Amniotic stem cell (primary cell): ENCODE measurements at places on chromosomes 3 and 15.

DNA sequence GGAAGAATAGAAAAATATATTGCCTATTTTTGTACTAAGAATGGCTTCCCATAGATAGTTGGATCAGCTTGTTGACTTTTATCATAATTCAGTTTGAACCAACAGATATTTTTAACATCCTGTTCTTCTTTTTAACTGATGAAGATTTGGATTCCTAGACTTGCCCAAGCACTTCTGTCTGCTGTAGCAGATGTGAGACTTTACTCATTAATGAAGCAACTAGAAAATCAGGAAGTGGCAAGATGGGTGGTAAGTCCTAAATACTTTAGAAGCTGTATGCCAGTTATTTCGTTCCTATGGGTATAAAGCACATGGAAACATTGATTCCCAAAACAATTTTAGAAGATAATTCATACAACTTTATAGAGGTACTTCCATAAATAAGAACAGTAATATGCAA is 8.4 kb downstream of the PIGB start:
- DNase-seq, result no peak

DNA sequence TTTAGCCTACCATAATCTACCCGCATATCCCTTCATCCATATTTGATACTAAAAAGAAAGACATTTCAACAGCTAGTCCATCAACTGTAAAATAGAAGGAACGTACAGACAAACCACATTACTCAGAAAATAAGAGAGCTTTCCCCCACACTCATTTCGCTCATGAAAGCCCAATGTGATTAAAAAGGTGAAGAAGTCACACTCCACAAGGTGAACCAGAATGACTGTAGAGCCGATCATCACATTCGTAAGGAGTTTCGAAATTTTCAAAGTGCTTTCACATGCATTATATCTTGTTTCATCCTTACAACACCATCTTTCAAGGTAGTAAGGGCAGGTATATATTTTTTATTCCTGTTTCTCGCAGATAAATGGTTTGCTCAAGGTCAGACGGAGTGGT is 225.3 kb downstream of the FOXP1 start:
- DNase-seq, result no peak

DNA sequence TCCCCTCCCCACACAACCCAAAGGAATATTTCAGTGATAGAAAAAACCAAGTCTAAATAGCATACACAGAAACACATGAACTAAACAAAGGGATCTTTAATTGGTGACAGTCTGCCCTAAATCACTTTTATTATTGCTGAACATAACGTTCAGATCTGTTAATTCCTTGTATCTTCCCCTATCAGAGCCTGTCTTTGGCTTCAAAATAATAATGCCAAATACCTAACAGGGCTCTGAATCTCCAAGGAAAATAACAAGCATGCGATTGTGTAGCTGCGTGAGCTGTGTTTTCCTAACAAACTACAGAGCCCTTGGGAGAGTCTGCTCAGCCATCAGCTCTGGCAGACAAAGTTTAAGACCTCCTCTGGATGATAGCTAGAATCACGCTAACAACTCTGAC is 1010.1 kb downstream of the ROBO1 start:
- no peak for DNase-seq

GRCh38 chr15:50071551-50072258 is 47.3 kb downstream of the ATP8B4 start:
- DNase-seq, result no peak

DNA sequence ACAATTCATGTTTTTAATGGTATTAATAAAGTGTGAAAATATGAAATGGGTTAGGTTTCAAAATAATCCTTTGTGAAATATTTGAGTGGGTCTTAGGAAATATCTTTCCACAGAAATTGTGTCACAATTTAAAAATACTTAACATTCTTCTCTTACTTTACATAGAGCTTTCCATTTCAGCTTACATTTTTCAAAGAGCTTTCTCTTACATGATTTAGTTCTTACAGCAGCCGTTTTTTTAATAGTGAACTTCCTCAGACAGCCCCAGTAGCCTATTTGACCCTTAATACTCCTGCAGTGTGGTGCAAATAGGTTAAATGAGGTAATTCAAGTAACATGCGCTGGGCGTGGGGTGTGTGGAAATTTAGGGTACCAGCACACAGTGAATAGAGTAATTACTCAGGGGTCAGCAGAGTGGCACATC is 21.8 kb downstream of the P2RY12 start:
- no peak for DNase-seq

GRCh38 chr3:186213946-186214345 is 105.1 kb upstream of the ETV5 start:
- DNase-seq, result no peak

DNA sequence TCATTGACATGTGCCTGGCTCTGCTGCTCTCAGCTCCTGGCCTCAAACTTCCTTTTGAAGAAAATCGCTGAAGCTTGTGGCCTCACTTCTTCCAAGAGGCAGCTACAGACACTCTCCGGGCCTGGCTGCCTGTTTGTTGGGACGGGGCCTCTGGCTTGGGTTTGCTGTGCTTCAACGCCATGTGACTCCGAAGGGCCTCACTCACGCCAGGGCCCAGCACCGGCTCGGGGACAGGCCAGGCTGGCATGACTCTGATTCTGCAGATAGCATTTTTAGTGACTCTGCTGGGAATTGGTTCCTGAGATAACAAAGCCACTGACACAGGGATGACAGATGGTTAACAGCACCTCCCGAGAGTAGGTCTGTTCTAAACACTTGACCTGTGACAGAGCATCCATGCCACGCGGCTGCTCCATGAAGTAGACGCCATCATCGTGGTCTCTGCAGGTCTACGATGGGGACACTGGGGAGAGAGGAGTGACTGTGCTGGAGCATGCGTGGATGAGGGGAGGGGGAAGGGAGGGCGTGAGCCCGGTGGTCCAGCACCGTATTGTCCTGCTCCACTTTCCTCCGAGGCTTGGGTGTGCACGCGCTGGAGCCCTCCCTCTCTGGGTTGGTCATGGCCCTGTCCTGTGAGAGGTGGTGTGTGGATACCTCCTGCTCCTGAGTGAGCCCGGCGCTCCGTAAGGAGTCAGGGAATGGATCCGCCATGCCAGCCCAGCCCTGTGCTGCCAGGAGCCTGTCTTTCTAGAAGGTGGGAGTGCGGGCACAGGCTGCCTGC is 133.6 kb downstream of the TJP1 start:
- DNase-seq, result no peak

DNA sequence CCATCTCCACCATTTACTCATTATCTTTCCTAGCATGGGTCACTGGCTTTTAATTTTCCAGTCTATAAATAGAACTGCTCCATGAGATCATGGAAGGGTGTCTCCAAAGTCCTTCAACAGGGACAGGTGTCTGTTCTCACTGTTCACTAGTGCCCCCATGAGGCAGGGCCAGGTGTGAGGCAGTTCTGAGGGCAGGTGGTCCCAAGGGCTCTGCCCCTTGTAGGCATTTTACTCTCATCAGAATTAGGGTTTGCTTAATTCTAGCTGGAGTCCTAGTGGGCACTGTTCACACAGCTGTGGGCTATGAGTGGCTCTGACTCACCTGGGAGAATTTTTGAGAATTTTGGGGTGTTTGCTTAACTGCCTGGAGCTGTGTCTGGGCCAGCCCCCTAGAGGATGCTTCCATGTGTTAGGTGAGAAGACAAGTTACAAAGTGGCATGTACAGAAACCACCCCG is 248.0 kb upstream of the LYSMD4 start:
- no peak for DNase-seq

- DNase-seq, result no peak
Observed at GRCh38 chr3:195911041-195911945, 2.9 kb upstream of the TNK2 start.

DNA sequence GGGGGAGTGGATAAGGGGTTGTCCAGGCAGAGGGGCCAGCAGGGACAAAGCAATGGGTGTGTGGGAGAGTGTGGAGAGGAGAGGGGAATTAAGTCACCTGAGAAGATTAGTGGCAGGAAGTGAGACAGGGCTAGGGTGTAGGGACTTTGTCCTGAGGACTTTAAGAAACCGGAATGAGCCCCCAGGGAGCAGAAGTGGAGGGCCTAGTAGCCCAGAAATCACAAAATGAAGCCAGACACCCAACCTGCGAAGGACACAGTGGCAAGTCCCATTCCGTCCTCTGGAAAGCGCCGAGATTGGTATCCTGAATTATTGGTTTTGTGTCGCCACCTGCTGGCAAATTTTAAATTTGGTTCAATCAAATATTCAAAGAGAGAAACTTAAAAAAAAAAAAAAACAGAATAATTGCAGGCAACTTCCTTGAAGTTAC is 78.0 kb upstream of the SLC25A36 start:
- peak; percentile 18 for DNase-seq

DNA sequence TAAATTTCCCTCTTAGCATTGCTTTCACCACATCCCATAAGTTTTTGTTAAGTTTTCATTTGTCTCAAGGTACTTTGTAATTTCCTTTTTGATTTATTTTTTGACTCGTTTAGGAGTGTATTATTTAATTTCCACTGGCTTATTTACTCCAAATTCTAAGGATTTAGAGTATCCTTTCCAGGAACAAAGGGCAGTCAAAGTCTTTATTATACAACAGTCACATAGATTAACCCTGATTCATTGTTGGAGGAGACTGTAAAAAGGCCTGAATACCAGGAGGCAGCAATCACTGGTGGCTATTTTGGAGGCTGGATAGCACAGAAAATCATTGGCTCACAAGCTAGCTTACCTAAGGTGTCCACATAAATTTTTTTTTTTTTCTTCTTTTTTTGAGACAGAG is 39.9 kb downstream of the OIP5 start:
- no peak for DNase-seq

DNA sequence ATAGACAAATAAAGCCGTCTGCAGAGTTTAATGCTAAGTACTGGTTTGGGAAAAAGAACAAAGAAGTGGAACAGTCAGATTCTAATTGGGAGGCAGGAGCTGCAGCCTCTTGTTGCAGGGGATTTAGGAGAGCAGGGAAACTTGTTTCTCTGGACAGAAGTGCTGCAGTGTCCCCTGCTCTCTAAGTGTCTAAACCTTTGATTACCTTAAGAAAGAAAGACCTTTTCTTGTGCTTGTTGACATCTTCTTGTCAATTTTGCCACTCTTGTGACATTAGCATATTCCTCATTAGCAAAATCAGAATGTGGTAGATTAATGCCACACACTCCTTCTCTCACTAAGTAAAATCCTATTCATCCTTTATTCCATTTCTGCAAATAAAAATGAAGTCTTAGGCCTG is 38.8 kb downstream of the TRAT1 start:
- no peak for DNase-seq

GRCh38 chr15:45943240-45943639 is 308.4 kb downstream of the SQOR start:
- DNase-seq, result no peak

GRCh38 chr3:149321640-149322039 is 11.8 kb downstream of the TM4SF18 start:
- no peak for DNase-seq

DNA sequence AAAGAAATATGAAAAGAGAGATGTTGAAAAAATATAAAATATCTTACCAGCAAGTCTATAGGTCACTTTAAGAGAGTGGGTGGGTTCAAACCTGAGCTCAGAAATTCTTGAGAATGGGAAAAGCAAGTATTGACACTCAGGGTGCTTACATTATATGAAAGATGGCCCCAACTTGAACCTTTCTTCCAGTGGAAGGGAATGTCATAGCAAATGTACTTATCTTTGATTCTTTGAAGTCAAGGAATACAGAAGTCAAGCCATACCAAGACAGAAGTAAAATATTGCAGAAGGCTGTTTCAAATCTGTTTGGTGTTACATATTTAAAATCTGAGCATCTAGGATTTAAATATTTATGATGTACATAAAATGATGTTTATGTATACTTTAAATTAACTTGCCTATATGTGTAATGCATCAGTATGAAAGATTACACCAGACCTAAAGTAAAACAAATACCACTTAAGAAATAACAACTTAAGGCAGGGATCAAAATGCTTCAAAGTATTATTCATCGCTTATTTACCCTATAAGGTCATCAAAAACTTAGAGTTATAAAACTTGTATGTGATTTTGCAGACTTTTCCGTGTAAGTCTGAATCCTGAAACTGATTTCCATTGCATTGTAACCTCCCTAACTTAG is 8.7 kb downstream of the MME start:
- no peak for DNase-seq

DNA sequence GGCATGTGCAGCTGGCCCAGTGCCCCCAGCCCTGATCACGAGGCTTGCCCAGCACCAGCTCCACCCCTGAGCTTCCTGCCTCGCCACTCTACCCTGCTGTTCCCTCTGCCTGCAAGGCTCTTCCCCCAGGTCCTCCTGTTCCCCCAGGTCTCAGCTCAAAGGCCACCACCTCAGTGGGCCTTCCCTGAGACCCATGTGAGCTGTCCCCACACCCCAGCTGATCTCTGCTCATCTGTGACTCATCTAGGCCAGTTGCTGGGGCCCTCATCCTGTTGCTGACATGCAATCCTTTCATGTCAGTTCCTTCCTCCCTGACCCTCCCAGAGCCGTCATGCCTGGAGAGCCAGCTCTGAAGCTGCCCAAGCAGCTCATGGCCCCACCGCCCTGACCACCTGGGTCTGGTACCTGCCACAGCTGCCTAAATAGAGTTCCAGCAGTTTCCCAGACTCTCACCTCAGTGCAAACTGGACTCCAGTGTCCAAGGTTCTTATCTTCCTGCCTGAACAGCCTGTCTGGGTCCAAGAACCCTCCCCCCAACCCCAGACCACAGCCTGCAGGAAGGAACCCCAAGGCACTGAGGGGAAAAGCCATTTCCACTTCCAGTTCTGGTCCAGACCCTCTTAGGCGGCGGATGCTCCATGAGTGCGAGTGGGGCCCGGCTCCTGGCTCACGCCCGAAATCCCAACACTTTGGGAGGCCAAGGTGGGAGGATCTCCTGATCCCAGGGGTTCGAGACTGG is 116.6 kb upstream of the IQSEC1 start:
- no peak for DNase-seq

DNA sequence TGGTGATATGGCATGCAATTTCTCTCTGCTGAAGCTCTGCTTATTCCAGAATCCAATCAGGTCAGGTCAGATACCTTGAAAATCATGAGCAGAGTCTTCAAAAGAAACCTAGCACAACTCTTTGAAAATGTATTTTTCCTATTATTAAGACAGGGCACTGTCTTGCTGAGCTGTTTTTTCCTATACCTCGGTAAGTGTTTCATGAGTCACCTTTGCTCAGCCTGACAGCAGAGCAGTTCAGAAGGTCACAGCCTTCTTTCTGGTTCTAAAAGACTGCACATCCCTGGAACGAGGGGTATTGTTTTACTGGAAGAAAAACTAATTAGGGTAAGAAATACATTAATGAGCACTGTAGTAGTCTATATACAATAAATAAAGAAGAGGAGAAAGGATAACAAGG is 422.0 kb downstream of the SOX2 start:
- no peak for DNase-seq

GRCh38 chr3:69178838-69179739 is 56.7 kb upstream of the LMOD3 start:
- no peak for DNase-seq

- no peak for DNase-seq
Observed at GRCh38 chr15:72858205-72858604, 74.6 kb upstream of the ADPGK start.

GRCh38 chr15:45030743-45031142 is 7.7 kb downstream of the SORD start:
- DNase-seq, result no peak

DNA sequence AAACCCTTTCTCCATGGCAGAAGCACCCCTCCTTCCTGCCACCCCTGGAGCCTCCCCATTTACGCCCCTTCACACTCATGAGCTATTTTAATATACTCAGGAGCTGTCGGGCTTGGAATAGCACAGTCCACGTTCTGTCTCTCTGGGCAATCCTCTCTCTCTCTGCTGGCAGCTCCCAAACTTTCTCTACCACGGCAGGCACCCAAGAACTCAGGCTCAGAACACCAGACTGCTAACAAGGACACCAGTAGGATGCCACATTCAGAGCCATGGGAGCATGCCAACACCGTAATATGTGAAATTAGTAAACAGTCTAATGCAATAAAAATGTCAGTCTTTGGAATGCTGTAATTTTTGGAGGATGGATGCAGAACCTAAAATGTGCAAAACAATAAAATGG is 19.3 kb downstream of the TNFAIP8L3 start:
- DNase-seq, result no peak
